CD4-positive, alpha-beta T cell treated with Interleukin-17A for 4 hours (primary cell): ENCODE measurements at places on chromosomes 7 and 10.

DNA sequence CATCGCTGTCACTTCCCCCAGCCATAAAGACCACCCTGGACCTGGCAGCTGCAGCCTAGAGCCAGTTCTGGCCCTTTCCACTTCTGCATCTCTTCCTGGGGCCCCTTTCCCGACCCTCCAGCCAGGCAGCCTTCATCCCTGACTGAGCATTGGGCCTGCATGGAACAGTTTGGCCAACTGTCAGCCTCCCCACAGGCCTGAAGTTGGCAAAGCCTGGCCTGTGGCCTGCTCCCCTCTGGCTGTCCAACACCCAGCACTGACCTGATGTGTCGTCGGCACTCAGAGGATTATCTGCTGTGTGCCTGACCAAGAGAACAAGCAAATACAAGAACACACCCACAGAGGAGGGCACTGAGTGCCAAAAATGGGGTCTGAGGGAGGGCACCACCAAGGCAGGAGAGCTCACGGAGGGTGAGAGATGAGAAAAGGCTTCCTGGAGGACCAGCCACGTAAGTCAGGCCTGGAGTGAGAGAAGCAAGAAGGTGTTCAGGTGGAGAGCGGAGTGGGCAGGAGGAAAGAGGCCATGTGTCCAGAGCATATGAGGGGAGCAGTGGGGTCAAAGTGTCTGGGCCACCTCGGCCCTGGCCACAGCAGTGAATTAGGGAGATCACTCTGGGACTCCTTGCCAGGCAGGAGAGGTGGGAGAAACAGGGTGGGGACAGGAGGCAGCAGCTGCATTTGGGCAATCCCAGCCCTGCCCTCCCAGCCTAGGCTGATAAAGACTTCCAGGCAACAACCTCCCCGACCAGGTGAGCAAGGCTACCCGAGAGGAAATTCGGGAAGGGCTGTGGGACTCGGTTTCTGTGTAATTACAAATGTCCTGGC lies 4.5 kb downstream of the GPRIN2 start:
- DNase-seq: peak; percentile 3

DNA sequence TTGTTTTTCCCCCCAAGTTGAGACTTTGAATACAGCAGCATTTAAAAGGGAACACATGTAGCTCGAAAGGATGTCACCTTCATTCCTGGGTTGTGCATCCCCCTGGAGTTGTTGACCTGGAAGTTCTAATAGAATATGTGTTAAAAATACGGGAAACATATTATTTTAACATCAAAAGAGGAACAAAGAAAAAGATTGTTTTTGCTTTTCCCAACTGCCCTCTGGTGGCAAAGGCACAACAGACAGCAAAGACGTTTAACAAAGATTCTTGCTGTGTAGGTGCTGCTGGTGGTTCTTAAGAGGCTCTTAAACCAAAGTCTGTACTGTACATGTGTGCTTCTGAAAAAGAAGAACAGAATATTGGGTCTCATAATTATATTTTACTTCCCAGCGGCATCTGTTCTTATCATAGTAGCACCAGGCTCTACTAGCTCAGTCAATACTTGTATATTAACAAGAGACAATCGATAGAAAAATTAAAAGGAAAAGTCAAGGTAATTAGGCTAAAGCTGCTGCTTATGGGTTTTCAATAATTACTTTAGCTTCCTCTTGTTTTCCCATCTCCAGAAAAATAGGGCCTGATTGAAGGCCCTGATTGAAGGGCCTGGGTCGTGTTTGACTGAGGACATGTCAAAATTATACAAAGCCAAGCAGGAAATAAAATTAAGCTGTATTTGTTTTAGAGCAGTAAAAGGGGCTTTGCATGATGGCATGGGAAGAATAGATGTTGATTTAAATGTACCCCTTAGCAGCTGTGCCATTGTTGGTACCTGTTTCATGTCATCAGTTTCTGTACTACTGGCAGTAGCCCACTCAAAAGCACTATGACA lies 384.2 kb upstream of the LRGUK start:
- no peak for DNase-seq

GRCh38 chr10:102453502-102453901 lies 2.2 kb upstream of the C10orf95 start:
- DNase-seq: no peak

- DNase-seq: peak; percentile 32
These were observed 134.6 kb upstream of the MGMT start for GRCh38 chr10:129332476-129332875.

- no peak for DNase-seq
These were observed 31.9 kb downstream of the LRRC18 start for GRCh38 chr10:48907730-48908129.

DNA sequence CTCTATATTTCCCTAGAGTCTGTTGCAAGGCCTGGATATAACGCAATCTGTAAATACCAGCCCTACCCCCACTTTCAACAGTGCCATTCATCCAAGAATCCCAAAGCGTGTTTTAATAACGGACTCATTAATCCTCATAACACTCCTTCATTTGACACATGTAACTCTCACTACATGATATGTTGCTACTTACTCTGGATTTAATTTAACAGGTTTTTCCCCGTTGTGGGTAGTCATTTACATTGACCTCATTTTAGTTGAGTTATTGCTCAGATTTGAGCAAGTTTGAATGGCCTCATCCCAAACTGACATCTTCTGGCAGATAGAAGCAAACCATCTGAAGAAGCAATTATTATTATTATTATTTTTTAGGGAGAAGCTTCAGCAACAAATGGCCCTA lies 125.4 kb upstream of the NPVF start:
- DNase-seq: no peak

GRCh38 chr7:67990003-67990402 lies 993.4 kb downstream of the TYW1 start:
- DNase-seq: no peak

DNA sequence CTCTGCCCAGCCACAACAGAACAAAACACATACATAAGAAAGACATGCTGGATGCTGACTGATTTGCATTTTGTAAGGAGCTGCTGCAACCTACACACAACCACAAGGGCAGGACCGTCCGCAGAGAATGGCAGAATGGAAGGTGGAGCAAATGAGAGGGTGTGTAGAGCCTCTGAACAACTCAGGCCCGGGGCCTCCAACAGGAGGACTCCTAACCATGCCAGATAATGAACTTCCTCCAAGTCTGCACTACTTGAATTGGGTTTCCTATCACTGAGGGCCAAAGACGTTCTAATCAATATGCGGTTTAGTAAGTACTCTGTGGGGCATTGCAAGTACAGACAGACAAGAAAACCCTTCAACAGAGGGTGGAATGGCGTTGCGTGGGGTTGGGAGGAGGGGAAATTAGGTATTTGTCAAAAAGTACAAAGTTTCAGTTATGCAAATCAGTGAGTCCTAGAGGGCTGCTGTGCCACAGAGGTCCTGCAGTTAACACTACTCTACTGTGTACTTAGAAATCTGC lies 14.6 kb downstream of the VOPP1 start:
- no peak for DNase-seq

GRCh38 chr7:114722562-114722961 lies 199.3 kb upstream of the MDFIC start:
- no peak for DNase-seq
